ENCODE measurements at places on chromosomes 5 and 9.

DNA sequence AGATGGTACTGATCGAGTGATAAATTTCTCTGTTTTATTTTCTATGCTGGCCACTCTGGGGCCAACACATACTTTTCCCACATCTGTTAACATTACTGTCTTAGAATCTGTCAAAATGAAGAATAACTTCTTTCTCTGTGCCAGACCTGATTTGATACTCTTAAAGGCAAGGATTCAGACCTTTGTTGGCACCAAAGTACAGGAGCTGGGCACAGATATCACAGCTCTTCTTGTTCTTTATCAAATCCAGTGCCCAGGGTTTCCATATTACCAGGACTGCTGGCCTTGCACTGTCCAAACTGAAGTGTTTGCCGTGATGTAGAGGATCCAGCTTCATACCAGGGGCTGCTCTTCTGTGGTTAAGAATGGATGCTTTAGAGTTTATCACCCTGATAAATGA is 20.9 kb downstream of the ZNF474 start:
- no peak for DNase-seq

GRCh38 chr5:76598531-76598930 is 24.7 kb downstream of the F2RL2 start:
- no peak for DNase-seq

- DNase-seq = no peak
Measured at GRCh38 chr5:74020503-74020902, 394.5 kb downstream of the ARHGEF28 start.

DNA sequence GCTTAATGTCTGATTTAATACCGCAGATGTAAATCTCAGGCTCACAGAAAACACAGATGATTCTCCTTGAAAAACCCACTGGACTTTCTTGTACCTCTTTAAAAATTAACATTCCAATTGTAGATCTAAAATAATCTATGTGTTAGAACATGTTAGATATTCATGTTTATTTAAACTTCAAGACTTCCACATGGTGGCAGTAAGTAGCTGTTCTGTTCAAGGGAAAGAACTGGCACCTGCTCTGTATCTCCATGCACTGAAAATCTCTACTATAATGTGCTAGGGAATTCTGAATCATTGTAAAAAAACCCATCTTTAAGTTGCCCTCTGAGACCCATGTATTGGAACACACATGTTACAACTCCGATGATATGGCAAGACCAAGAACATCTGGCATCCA is 366.9 kb downstream of the DMRTA1 start:
- DNase-seq = no peak

- DNase-seq = no peak
Measured at GRCh38 chr9:112384690-112385089, 4.8 kb downstream of the HSDL2 start.

DNA sequence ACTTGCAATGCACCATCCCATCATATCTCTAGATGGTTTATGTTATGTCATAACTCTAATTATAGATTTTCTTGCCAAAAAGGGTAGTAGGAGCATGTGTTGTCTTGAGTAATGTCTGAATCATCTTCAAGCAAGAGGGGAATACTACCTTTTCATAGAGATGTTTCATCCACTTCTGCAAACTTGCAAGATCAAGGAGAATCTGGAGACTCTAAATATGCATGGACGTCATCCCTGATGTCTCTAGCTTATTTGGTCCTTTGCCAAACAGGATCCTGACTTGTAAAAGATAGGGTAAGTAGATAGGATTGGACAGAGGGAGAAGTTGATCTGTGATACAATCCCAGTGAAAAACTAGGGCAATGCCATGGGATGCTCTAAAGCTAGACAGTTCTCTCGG is 246.5 kb downstream of the DMRTA1 start:
- no peak for DNase-seq

DNA sequence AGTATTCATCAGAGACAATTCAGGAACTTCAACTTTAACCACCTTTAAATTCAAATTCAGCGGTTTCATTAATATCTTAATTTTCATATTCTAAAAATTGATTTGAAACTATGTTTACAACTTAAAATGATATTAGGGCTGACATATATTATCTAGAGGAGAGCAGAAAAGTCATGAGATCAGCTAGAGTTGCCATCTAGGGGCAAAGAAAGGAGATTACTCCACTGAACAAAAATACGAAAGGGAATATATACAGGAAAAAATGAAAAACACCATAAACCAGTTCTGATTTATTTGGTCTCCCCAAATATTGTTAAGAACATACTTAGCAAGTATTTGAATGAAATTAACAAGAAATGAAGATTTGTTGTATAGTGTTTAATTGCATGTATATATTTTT is 946.3 kb downstream of the DTWD2 start:
- no peak for DNase-seq

DNA sequence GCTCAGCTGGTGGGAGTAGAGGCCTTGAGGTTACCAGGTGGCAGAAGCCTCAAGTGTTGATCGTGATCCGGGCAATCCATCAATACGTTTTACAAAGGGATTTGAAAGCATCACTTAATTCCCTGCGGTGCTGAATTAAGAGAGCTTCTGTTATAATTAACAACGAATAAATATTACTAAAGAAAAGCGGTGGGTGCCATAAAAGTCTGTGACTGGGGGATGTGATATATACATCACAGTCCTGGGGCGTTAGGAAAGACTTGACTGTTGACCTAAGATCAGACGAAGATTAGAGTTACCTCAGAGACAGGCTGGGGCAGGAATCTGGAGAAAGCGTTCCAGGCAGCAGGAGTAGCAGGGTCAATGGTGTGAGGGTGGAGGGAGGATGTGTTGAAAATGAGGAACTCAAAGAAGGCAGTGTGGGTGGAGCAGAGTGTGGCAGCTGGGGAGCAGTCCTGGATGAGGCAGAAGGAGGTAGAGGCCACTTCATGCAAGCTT is 6.7 kb upstream of the C5orf63 start:
- DNase-seq = no peak

GRCh38 chr5:147396070-147396823 is 113.6 kb downstream of the DPYSL3 start:
- no peak for DNase-seq

- no peak for DNase-seq
Measured at GRCh38 chr9:96139592-96140295, 162.2 kb downstream of the HSD17B3 start.

GRCh38 chr5:173231381-173231766 is 3.6 kb downstream of the NKX2-5 start:
- DNase-seq = no peak

DNA sequence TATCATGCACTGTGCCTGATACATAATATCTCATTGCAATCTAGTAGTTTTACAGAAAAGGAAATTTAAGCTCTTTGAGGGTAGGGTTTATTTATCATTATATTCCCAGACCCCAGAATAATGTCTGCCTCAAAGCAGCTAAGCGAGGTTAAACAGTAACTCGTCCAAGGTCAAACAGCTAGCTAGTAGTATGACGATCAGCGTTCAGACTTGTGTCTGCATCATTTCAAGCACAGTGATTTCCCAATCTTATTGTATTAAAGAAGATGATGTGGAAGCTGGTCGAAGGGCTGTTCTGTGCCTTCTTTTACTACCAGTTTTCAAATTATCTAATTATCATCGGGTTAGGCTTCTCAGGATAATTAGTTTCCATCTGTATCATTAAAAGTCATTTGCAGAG is 55.1 kb upstream of the NFIB start:
- DNase-seq = no peak

GRCh38 chr5:171601266-171601881 is 181.9 kb downstream of the FGF18 start:
- no peak for DNase-seq

GRCh38 chr9:36152741-36153438 is 16.3 kb upstream of the CCIN start:
- DNase-seq = no peak

DNA sequence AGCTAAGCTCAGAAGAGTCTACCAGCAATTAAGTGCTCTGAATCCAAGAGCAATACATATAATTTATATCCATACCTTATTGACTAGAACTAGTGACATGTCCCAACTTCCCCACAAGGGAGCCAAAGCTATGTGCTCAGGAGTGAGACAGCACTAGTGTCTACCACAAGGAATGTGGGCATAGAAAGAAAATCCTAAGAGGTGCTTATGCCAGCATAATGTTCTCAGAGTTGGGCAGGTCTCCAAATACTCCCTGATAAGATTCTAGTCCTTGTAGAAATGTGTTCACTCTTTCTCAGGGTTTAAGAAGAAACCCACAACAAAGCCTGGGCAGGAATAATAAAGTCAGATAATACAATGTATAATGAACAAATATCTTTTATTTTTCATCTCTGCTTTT is 275.1 kb downstream of the BRINP1 start:
- no peak for DNase-seq

DNA sequence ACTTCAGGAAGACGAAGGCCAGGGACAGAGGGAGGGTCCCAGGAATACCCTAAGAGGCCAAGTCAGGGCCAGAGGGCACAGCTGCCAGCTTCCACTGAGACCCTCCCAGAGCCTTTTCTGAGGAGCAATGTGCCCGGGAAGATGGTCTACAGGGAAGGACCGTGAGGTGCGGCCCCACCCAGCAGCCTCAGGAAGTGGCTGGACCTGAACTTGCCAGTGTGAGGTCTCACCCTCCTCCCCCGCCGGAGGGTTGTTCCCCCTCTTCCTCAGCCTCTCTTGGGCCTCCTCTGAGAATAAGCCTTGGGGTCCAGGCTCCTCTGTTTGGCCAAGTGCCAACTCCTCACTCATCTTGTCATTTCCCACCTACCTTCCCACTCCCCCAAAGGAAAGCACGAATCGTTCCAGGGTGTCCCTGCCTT is 13.4 kb upstream of the SLC25A51 start:
- no peak for DNase-seq

- DNase-seq = no peak
Measured at GRCh38 chr9:105425816-105426433, 21.9 kb upstream of the FSD1L start.

- DNase-seq = no peak
Measured at GRCh38 chr9:87359264-87359663, 138.4 kb upstream of the DAPK1 start.

DNA sequence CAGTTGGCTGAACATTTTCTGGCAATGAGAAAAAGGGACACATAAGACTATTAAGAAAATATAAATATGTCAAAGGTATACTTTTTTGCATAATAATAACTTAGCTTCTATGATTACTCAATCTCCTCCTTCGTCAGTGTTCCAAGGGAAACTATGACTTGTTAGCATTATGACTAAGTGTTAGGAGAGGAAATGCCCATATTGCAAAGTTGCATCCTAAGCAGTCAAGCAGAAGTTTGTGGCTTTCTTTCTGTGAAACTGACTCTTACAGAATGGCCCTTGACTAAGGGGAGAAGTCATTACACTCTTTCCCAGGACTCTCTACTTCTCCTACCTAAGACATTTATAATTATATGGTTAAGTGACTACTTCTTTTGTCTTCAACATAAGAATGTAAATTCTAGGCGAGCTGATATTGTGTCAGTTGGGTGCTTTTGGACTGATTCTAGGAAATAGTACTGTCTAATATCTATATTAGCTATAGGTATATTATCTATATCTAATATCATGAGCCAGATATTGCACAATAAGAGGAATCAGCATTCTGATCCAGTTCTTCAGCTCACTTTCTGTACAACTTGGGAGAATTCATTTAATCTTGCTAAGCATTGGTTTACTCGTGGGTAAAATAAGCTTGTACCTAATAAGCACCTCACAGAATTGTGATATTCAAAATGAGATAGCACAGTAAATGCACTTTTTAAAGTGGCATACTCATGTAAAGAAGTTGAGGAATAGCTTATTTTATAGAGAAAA is 16.4 kb upstream of the SPINK6 start:
- DNase-seq = no peak

DNA sequence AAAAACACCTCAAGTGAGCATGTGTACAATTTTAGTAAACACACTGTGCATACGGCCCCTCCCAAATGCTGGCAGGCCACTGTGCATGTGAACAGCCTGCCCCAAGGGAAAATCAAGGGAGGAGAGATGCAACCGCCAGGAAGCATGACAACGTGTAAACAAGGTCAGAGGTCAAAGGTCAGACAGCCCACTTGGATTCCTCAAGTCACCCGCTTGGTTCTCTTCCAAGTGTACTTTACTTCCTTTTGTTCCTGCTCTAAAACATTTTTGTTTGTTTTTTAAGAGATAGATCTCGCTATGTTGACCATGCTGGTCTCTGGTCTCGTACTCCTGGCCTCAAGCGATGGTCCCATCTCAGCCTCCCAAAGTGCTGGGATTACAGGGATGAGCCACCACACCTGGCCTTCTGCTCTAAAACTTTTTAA is 126.7 kb upstream of the SHB start:
- DNase-seq = no peak

DNA sequence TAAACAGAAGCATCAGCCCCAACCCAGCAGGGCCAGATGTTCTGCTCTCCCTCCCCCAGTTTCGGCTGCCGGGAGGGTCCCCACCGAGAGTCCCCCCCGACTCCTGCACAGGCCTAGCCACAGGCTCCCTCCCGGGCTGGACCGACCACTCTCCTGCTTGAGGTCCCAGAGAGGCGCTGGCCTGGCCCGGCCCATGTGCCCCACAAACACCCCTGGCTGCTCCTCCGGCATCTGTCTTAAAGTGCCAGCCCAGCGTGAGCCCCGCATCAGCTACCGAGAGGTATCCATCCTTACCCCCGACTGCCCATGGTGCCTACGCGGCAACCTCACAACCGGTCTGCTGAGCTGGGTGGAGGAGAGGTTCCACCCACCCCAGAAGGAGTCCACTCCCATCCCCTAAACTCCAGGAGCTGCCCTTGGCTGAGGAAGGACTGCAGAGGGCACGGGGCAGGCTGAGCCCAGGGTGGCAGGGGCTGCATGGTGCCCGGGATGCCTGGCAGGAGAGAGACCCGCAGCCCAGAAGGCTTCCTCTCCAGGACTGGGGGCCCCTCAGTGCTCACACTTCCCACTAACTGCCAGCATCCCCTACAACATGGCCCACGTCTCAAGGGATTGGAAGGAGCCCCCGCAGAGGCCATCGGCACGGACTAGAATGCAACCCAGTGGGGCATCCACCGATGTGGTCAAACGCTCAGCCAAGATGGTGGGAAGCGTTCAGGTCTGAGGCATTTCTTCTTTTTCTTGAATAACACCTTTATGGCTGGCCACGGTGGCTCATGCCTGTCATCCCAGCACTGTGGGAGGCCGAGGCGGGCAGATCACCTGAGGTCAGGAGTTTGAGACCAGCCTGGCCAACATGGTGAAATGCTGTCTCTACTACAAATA is 15.6 kb upstream of the EGFL7 start:
- no peak for DNase-seq

DNA sequence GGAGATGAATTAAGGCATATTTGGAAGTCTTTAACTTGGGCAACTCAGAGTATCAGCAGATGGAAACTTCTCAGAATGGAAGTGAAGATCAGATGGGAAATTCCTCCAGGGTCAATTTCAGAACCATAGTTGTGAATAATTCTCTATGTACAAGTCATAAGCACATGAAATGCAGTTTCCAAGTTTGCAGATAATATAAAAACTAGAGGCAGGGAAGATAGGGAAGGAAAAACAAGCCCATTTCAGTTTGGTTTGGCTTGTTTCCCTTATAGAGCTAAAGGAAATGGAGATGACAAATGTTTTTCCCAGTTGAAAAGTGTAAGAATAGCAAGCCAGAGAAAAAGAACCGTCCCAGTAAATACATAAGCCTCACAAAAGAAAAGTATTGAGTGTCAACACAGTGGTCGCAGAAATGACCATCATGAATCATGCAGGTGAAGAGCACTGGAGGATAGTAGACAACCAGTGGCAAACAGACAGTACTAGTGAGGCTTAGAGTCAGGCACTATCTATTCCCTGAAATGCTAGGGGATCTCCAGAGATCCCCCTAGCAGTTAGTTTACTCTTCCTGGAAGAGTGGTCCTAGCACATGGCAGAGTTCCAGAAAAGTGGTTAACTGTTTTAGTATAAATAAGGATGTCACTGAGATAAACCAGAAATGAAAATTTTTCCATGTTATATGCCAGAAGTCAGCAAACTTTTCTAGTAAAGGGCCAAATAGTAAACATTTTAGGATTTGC is 245.9 kb downstream of the SAXO1 start:
- no peak for DNase-seq

- DNase-seq = no peak
Measured at GRCh38 chr9:129352146-129352865, 174.2 kb upstream of the IER5L start.

Data from stimulated activated CD8-positive, alpha-beta memory T cell treated with anti-CD3 and anti-CD28 coated beads, Interleukin-4, amount 100 ng/mL, for 1 hour (primary cell).